Fibroblast of the aortic adventitia (primary cell): ENCODE measurements at places on chromosomes 3 and 15.

DNA sequence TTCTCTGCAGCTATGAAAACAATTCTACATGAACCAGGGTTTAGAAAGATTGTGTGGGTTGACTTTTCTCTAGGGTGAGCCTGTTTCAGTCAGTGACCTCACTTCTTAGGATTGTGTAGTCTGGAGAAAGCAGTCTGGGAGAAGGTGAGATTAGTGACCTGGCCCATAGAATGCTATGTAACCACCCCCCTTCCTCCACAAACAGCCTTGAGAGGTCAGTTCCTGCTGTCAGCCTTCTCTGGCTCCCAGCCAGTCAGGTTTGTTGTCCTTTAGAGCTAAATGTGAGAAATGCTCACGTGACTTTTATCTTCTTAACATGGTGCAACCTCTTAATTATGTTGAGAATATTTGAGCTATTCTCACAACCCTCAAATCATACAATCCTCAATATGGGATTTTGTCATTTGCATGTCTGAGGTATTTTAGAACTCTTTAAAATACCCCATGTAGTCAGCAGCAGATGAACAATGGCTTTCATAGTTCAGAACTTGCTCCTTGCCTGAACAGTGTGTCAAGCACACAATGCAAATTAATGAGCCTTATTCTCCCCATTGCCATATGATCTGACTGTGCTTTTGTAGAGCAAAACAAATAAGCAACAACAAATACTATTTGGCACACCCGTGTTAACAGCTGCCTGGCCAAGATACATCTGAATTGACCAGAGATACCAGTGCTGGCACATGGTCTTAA, 311.6 kb downstream of the CNTN6 start:
- DNase-seq = no peak

DNA sequence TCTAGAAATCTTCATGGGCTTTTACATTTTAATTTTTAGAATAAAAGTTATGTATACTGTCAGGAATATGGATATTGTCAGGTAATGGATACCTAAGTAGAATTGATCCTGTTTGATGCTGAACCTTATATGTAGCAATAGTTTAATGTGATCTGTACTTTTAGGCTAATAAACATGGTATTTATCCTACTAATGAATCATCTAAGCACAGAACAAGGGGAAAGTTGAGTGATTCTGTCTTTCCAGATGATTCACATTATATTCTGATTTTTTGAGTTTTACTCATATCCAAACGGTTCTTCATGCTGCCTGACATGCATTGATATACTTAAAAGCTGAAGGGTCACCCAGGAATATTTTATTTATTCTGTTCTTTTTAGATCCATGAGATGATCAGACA, 34.5 kb downstream of the FANCI start:
- no peak for DNase-seq

DNA sequence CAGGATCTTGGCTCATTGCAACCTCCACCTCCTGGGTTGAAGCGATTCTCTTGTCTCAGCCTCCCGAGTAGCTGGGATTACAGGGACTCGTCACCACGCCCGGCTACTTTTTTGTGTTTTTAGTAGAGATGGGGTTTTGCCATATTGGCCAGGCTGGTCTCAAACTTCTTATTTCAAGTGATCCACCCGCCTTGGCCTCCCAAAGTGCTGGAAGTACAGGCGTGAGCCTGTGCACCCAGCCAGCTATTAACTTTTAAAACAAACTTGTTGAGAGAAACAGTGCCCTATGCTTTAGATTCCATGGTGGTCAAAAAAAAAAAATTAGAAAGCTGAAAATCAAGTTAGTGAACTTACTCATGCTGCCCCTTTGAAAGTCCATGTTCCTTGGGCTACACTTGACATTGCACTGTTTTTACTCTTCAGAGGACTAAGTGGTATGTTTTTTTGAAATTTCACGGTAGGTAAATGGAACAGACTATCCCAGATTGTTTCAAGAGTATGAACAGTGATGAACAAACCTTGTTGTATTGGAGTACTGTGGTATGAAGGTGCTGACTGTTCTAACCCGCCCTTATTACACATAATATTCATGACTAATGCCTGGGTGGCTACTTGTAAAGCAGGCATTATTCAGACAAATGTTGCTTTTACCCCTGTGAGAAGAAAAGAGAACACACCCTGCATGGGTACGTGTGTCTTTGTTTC, 206.9 kb downstream of the KLHL25 start:
- peak; percentile 73 for DNase-seq

DNA sequence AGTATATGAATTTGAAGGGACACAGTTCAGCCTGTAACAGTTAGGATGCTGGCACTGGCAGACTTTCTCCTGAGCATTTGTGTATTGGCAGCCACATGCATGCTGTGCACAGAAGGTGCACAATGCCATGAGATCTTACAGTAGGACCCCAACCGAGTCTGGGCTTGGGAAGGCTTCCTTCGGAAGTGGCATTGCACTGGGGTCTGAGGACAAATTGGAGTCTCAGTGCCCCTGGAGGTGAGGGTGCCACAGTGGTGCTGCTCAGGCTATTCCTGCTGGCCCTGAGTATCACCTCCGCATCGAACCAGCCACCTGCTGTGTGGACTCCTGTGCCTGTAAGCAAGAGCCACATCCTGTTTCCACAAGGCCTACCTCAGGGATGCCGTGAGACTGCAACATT, 99.5 kb downstream of the DNAJB8 start:
- DNase-seq = no peak

GRCh38 chr3:171548917-171549316, 88.7 kb upstream of the TNIK start:
- no peak for DNase-seq

DNA sequence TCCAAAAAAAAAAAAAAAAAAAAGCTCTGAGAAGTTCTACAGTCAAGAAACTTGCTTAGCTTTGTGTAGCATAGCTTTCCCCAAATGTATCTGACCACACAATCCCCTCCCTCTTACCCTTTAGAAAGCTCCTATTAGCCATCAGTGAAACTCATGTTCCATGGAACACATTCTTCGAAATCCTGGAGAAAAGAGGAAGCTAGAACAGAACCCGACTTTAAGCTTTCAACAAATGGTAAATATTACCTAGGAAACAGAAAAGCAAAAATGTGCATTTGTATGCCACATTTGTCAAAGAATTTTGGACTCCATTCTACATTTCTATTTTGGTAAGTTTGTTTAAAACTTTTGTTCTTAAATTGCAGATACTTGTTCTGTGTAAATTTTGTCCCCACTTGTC, 17.4 kb upstream of the CRTC3 start:
- DNase-seq = no peak
